Frontal cortex (tissue), 4 donors: ENCODE measurements at places on chromosomes 3 and 15. TPM values are rescaled to one million over a fixed set of nuclear protein-coding genes. Genes with fewer than 3 reads are reported as not detected.

CELSR3 gene
- 27.7 TPM for total RNA-seq

CSPG5 gene
- total RNA-seq = 115 TPM

FBXL22 gene
- 0.82 TPM for total RNA-seq

SLCO2A1 gene
- total RNA-seq = under 0.01 TPM

EPHB1 gene
- 16.7 TPM for total RNA-seq

THRB gene
- total RNA-seq = 42.4 TPM

SCAMP5 gene
- 42.8 TPM for total RNA-seq

RASGRP1 gene
- 11.0 TPM for total RNA-seq

IL16 gene
- 0.82 TPM for total RNA-seq

SERINC4 gene
- total RNA-seq = 0.41 TPM

CYP8B1 gene
- not detected for total RNA-seq

CLSTN2 gene
- total RNA-seq = 11.8 TPM

GOLGA6L10 gene
- total RNA-seq = 2.0 TPM

CNTN4 gene
- 134 TPM for total RNA-seq

ZNF860 gene
- total RNA-seq = 2.0 TPM

CORO2B gene
- 19.2 TPM for total RNA-seq

CCDC9B gene
- 0.41 TPM for total RNA-seq

PEX11A gene
- 12.6 TPM for total RNA-seq

DAPK2 gene
- 0.82 TPM for total RNA-seq

ARGFX gene
- total RNA-seq = not detected

GPR15 gene
- total RNA-seq = not detected

MASP1 gene
- total RNA-seq = 22.8 TPM

POPDC2 gene
- 0.82 TPM for total RNA-seq

ITIH1 gene
- total RNA-seq = not detected

CD200 gene
- 49.7 TPM for total RNA-seq

C3orf85 gene
- total RNA-seq = not detected

ALCAM gene
- total RNA-seq = 150 TPM

MRAS gene
- total RNA-seq = 66.0 TPM
